ENCODE measurements at places on chromosomes 1 and 21. TPM values are rescaled to one million over a fixed set of nuclear protein-coding genes. Genes with fewer than 3 reads are reported as not detected.
A peak's percentile ranks its signal among the peaks of the same experiment; 100 is the strongest.

GRCh38 chr1:42723511-42723910, 16.5 kb downstream of the CLDN19 start:
- DNase-seq = no peak

ALX3 gene
- not detected for total RNA-seq

GRCh38 chr1:181655756-181656155, 172.4 kb downstream of the CACNA1E start:
- DNase-seq = no peak

GRCh38 chr1:180261524-180262155, 31.6 kb downstream of the LHX4 start:
- DNase-seq = no peak

SLC30A2 gene
- not detected for total RNA-seq

DNA sequence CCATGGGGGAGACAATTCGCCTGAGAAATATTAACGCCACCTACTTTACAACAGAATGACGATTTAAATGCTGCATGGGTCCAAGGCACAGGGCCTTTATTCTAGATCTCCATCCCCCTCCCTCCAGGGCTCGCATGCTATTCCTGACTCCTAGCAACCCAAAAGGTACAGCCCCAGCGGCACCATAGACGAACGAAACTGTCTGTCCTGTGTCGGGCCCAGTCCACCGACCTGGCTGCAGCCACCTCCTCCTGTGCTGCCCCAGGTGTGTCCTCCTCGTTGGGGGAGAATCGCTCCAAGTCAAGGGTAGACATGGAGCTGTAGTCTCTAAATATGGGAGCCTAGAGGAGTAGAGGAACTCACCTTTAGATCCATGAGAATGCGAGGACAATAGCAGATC, 196.5 kb downstream of the TOMM20 start:
- DNase-seq = no peak

FAM78B gene
- total RNA-seq = 4.0 TPM

DNA sequence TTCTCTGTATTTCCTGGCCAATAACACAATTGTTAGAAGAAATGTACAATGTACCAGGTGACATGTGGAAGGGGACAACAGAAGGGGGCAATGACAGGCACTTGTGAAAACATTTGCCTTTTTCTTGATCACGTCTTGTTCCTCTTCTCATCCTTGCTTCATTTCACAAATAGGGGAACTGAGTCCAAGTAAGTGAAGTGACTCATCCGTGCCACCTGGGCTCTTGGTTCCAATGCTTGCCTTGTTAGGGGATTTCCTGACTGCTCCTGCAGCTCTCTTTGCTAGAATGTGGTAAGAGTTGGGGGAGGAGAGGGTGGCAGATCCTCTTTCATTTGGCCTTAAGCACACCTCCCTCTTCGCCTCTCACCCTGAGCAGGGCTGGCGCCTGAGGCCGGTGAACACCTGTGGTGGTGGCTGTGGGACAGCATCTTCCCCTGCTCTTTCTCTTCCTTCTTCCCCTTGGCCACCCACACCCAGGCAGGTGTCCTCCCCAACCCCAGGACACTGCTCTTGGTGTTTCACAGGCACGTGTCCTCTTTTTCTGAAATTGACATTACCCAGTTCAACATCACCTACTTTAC, 2.2 kb upstream of the RHEX start:
- no peak for DNase-seq

DNA sequence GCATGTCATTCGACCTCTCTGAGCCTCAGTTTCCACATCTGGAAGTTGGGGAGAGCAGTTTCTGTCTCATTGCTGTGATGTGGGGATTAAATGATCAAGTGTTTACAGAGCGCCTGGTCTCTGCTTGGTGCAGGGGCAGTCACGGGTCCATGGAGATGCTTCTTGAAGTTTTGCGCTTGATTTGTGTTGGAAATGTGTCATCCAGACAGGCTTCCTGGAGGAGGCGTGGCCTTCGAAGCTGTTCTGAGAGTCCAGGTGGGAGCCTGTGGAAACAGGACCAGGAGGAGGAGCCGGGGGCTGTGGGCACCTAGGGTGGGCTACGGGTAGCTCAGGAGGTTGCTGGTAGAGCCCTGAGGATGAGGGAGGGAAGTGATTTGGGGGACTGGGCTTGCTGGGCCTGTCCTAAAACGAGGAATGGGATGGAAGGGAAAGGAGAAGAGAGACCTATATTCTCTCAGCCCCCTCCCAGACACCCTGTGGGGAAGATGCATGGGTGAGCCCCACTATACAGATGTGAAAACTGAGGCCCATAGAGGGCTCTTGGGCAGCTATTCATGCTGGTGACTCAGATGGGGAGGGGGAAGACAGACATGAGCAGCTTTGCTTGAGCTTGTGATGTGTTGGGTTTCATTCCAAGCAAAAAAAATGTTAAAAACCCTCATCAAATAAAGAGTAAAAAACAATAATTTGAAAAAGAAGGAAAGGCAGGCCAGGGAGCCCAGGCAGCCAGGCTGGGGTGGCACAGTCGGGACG, 107.2 kb upstream of the WNT4 start:
- no peak for DNase-seq

DNA sequence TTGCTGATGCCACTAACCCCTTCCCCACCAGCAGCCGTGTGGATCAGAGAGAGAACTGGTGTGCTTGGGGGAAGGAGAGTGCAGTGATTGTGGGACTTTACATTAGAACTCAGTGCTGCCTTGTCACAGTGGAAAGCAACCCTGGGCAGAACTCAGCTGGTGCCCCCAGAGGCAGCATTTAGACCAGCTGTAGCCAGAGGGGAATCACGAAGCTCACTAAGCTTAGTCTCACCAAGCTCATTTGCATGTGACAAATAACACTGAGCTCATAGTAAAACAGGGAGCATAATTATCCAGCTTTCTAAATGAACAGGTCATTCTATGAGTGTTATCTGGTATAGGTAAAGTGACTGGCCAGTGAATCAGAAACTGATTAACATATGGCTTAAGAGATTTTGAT, 9.8 kb upstream of the SMAP2 start:
- DNase-seq = no peak

- peak; percentile 98 for DNase-seq
These were observed 160.4 kb downstream of the RUNX1 start for GRCh38 chr21:34888569-34889319.

CNN3 gene
- total RNA-seq = 385 TPM

CYP4A11 gene
- not detected for total RNA-seq

NEK2 gene
- total RNA-seq = not detected

LPAR3 gene
- total RNA-seq = not detected

SEMA4A gene
- 8.0 TPM for total RNA-seq

DNA sequence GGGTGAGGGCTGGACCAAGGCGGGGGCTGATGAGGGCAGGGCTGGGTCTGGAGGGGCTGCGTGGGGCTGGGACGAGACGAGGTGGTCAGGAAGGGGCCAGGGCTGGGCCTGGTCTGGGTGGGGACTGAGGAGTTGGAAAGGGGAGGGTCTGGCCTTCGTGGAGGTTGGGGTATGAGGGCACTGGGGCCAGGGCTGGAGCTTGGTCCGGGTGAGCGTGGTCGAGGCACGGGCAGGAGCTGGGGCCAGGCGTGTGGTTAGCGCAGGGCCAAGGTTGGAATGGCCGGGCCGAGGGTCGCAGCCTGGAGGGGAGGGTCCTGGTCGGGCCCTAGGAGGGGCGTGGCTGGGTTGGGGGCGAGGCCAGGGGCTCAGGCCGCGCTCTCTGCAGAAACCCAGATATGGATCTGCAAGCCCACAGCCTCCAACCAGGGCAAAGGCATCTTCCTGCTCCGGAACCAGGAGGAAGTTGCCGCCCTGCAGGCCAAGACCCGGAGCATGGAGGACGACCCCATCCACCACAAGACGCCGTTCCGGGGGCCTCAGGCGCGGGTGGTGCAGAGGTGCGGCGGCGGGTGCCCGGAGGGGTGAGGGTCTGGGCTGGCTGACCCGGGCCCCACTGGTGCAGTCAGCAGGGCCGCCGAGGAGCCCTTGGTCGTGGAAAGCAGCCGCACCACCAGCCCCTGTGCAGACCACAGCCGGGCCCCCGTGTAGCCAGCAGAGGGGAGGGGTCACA, 9.0 kb downstream of the TTLL10 start:
- DNase-seq = no peak

GNG4 gene
- 0.38 TPM for total RNA-seq

AUNIP gene
- not detected for total RNA-seq

DNA sequence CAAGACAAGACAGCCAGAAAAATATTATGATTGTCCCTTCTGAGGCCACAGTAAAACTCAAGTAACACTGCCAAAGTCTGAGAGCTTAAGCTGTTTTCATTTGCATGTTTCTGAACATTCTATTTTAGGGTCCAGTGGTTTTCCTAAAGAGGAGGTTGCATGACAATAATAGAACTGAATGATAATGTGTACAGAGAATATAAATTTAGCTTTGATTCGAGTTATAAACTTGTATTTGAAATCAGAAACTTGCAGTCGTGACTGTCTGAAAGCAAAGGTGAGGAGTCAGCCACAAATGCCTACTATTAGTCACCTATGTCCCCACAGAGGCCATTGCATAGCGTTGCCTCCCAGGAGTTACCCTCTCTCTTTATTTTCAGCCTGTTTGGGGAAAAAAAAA, 363.1 kb upstream of the ADGRL2 start:
- no peak for DNase-seq

DNA sequence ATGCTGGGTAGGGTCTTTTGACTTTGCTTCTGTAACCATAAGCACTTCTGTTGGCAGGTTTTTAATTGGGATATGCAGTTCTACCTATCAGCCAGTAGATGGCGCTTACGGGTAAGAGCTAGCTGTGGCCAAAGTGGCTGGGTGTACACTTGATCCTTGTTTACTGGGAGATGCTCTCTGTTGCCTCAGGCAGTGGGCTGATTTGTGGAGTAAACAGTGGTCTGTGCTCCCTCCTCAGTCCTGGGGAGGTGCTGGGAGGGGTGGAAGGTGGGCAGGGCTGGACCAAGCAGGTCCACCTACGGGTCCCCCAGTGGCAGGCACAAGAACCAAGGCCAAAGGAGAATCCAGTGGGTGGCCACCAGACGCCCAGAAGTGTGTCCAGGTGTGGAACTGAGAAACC, 43.4 kb downstream of the RALGPS2 start:
- no peak for DNase-seq

OR6K3 gene
- not detected for total RNA-seq

DNA sequence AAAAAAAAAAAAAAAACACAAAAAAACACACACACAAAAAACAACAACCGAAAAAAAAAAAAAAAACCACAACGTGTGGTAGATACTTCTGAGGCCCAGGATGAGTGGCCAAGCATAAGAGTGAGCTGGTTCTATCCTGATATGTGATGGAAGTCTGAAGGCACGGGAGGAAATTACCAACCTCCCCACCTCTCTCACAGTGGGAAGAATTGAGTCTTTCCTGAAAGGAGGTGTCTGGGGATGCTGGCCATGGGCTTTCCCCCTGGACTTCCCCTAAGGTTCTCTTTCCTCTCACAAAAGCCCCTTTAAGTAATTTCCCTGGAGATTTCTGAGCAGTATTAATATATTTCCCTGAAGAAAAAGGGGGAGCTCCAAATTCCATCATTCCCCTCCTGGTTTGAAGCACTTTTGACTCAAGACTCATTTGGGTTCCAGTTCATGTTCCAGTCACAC, 5.2 kb downstream of the TMCC2 start:
- no peak for DNase-seq

DNA sequence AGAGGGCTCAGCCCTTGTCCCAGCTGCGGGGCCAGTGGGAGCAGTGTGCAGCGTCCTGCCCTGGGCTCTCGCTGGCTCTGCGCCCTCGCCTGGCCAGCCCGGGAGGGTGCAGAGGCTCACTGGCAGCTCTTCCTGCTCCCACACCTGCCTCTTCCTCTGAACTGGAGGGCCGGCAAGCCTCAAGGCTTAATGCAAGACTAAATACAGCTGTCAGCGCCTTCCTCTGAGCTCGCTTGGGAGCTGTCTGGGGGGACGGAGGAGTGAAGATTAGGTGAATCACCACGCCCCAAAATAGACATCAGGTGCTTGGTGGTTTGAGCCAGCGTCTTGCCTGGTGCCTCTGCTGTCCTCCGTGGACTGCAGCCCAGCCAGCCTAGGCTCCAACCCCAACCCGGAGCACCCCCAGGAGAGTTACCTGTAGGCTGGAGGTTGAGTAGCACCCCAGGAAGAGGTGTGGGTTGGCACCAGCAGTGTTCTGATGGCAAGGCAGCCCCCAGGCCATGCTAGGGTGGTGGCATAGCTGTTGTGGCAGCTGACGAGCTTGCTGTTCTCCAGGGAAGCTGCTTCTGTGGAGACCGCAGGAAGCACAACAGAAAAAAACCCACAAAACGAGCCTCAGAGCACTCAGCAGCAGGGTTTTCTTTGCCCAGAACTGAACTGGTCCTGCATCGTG, 36.9 kb downstream of the UMODL1 start:
- no peak for DNase-seq

- peak; percentile 78 for DNase-seq
These were observed 1.5 kb upstream of the FCMR start for GRCh38 chr1:206923009-206923960.

GRCh38 chr21:45135122-45135521, 60.7 kb downstream of the ADARB1 start:
- peak; percentile 74 for DNase-seq

SYPL2 gene
- 9.0 TPM for total RNA-seq

OR2T33 gene
- not detected for total RNA-seq

DYNLT4 gene
- not detected for total RNA-seq

DNA sequence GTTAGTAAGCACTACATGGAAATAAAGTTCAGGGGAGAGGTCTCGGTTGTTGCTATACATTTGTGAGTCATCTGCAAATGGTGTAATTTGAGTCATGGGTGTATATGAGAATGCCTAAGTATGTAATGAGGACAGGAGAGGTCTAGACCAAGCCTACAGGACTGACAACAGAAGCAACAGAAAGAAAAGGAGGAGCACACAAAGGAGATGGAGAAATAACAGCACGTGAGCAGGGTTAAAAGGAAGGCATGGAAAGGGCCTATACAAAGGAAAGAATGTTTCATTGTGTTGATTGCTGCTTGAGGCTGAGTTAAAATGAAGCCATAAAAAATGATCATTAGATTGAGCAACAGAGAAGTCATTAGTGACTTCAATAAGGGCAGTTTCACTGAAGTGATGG, 28.0 kb upstream of the PRKAA2 start:
- DNase-seq = no peak

GRCh38 chr1:192978195-192978710, 80.9 kb downstream of the UCHL5 start:
- DNase-seq = no peak

- no peak for DNase-seq
These were observed 765.6 kb upstream of the B3GALT2 start for GRCh38 chr1:193951984-193952383.

DNA sequence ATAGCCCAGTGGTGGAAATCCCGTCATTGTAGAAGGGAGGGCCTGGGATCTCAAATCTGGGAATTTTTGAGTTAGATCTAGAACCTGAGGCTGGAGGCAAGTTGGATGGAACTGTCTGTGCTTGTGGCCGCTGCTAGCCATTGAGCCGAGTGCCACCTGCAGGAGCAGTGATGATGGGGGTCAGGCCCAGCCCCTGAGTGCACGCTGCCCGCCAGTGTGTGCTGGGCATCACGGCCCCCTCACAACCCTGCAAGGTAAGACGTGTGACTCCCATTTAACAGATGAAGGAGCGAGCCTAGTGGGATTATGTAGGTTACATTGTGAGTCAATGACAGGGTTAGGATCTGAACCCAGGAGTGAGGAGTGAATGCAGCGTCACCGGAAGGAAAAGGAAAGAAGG, 407.2 kb downstream of the CAMTA1 start:
- DNase-seq = no peak

Measured in posterior vena cava (tissue), 2 donors.